ENCODE measurements at places on chromosomes 7 and 10. TPM values are rescaled to one million over a fixed set of nuclear protein-coding genes. Genes with fewer than 3 reads are reported as not detected.

The FAM24B gene
- total RNA-seq = 1.2 TPM

The PLA2G12B gene
- not detected for total RNA-seq

The GSDME gene
- total RNA-seq = 11.2 TPM

DNA sequence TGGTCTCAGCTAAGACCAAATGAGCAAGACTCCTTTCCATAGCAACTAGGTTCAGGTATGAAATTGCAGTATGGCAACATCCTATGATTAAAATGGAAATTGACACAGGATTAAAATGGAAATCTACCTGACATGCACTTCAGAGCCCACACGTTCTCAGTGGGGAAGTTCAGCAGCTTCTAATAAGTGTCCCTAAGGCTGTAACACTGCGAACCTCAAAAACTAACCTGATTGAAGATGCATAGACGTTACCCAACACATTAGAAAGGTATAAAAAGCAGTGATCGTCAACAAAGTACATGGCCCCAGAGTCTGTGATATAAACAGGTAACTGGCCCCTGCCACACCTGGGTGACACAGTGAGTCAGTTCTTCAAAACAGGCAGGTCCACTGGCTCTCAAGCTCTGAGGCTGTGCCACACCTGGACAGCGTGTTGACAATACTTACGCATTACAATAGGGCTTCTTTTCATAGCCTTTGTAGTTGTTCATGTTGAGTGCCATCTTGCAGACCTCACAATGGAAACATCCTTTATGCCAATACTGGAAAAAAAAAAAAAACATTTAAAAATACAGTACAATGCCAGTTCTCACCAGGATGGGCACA, 274.9 kb upstream of the NEBL start:
- peaks cover 24% of the 10 kb centered on the region for H3K4me1 ChIP-seq
- H3K36me3 ChIP-seq = no peaks in the 10 kb centered on the region
- peaks cover 4% of the 10 kb centered on the region for H3K27me3 ChIP-seq

The TDRD1 gene
- 0.13 TPM for total RNA-seq

Data from esophagus muscularis mucosa (tissue), 4 donors.